Stimulated activated CD8-positive, alpha-beta memory T cell treated with anti-CD3 and anti-CD28 coated beads, Interleukin-4, amount 100 ng/mL, for 4 hours (primary cell): ENCODE measurements at places on chromosomes 7 and 10.

GRCh38 chr10:5284311-5285057, 80.3 kb upstream of the UCN3 start:
- no peak for DNase-seq

DNA sequence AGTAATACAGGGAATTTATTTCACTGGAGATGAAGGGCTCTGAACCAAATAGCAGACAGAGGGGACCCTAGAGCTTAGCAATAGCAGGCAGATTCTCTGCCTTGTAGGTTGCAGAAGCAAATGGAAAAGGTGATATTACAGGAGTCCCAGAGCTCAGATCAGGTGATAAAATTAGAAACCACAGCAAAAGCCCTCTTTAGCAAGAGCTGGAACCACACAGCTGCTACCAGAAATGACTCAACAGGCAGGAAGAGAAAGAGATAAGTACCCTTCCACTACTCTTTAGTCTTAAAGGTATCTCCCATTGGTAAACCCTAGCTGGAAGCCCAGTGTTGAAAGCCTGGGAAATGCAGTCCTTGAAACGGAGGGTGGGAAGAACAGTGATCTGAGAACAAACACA, 535.6 kb upstream of the GHITM start:
- DNase-seq = no peak

GRCh38 chr10:816091-816477, 115.4 kb downstream of the LARP4B start:
- no peak for DNase-seq

GRCh38 chr7:24472093-24472492, 101.2 kb upstream of the PALS2 start:
- DNase-seq = no peak

GRCh38 chr7:143494622-143495021, 16.9 kb downstream of the TAS2R41 start:
- DNase-seq = no peak

DNA sequence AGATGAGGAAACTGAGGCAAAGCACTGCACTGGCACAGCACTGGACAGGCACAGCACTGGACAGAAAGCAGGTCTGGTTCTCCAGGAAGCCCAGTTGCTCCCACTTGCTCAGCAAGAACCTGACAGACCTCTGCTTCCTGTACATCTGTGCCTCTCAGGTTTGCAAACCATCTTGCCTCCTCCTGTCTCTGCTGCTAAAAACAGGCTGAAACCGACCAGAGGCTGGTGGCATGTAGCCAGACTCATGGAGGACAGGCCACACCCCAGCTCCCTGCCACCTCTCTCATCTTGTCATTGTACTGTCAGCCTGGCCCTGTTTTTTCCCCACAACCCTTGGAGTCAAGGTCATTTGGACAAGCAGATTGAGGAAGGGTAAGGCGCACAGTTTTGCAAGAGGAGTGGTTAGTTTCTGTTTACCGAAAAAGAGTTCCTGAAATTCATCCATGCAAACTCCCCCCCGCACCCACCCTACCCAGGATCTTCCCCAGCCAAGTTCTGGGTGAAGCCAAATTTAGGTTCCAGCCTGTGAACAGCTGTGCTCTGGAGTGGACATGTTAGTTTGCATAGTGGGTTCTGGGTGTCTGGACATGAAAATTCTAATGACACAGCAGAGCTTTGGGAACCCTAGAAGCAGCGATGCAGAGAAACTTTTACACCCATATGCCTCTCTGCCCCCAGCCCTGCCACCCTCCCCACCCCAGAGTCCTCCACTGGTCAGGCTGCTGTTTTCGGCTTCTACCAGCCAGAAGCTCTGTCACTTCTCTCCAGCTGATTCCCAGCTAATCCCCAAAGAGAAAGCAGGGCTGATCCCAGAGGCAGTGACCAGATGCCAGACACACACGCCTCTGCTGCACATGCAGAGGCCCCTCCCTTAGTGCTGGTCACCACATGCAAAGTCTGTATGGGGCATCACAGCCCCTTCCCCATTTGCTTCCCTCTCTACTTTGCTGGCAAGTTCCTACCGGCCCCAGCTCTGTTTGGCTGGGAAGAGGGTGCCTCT, 8.5 kb upstream of the C10orf105 start:
- DNase-seq = no peak
